NCI-H774 (cell line): ENCODE measurements at places on chromosomes 5 and 9.

- no peak for DNase-seq
Measured at GRCh38 chr9:127162864-127163365, 40.5 kb upstream of the ANGPTL2 start.

GRCh38 chr5:11385901-11386293 is 518.3 kb downstream of the CTNND2 start:
- DNase-seq, result no peak

GRCh38 chr9:112028242-112029221 is 131.9 kb downstream of the UGCG start:
- no peak for DNase-seq

DNA sequence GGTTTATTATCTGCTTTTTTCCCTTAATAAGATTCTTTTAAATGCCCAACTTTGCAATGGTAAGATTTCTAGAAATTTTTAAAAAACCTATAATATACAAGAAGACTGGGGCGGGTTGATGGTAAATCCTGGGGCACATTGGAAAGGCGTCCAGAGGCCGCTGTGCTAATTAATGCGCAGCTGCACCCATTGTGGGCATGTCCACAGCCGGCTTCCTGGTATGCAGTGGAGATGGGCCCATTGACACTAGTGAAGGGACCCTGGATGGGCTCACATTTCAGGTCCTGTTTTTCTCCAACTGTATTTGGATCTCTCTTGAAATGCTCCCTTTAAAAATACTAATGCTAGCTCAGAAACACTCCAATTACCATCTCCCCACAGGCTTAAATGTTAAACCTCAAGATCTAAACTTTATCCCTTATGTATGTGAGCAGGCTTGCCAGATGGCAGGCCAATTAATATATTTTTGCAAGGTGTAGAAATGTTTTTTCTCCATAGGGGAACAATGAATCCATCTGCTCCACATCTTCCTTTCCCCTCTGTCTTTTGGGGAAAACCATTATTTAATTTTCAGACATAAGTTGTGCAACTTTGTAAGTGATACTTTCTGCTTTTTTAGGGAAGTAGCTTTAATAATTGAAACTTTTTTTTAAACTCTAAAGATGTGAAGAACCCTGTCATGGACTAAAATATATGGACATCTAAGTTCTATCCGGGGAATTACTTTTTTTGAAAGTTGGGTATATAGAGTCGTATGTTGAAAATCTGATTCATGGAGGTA is 177.3 kb downstream of the CD180 start:
- no peak for DNase-seq

- DNase-seq, result no peak
Measured at GRCh38 chr5:102651466-102651865, 103.6 kb upstream of the PAM start.

GRCh38 chr5:114419959-114420358 is 58.1 kb downstream of the KCNN2 start:
- no peak for DNase-seq

- no peak for DNase-seq
Measured at GRCh38 chr5:54807421-54807820, 178.0 kb downstream of the ESM1 start.

- DNase-seq, result peak; percentile 49
Measured at GRCh38 chr9:21119093-21119770, 22.4 kb downstream of the IFNW1 start.

DNA sequence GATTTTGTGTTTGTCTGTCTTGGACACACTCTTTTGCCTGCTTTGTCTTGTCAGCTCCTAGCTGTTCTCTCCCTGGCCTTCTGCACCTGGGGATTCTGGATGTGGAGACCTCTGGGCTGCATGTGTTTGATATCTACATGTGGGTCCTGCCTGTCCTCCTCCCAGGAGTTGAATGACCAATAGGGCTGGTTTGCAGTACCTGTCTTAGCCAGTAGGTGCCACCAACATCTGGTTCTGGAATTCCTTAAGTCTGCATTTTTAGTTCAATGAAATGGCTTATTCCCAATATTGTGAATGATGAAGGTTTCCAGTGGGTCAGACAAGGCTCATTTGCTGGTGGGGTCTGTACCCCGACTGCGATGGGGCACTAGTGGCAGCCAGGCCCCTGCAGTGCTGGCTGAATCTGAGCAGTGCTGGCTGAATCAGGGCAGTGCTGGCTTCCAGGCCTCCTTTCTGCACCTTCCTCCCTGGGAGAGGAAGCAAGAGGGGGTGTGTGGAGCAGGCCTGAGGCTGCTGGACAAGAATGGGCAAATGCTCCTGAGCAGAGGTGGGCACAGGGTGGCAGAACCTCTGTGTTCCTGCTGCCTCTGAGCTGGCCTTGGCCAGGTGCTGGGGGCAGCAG is 73.3 kb downstream of the RXRA start:
- no peak for DNase-seq

GRCh38 chr9:133818444-133818843 is 80.3 kb upstream of the SARDH start:
- no peak for DNase-seq

- no peak for DNase-seq
Measured at GRCh38 chr9:4207881-4208615, 91.8 kb downstream of the GLIS3 start.

DNA sequence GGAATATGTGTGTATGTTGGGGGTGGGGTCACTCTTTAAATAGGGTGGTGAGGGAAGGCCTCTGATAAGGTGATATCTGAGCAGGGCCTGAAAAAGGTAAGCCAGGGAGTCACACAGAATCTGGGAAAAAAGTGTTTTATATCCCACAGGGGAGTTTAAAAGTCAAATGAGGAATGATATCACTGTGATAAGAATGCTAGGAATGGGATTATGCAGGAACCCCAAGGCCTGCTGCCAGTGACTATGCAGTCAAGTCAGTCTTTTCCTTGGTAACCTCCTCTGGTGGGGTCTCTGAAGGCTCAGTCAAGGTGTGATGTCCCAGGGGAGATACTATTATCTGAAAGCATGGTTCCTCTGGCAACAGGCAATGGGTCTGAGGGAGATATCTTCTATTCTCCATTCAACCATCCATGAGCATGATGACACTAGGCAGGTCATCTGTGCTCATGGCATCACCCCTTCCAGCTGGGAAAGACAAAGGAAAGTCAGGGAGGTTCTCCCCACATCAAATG is 53.5 kb downstream of the GRIA1 start:
- no peak for DNase-seq

- no peak for DNase-seq
Measured at GRCh38 chr5:161851691-161852299, 3.9 kb downstream of the GABRA1 start.

DNA sequence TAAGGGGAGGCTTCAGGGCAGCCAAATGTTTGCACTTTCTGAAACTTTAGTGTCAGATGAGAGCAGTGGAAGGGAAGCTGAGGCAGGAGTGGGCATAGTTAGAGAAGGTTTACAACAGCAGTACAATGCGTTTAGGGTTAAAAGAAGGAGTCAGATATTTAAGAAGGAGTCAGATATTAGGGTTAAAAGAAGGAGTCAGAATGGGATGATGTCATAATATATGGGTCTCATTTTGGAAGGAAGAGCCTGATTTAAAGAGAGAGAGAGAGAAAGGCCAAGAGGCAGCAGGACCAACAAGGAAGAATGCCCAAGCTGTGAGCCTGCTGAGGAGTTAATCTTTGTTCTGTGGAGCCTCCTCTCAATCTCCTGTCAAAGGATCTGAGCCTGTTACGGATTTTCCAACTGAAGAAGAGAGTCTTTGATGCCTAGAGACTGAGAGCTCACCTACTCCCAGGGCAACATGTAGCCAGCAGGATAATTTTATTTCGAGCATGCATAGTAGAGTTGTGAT is 9.5 kb downstream of the ISL1 start:
- no peak for DNase-seq

DNA sequence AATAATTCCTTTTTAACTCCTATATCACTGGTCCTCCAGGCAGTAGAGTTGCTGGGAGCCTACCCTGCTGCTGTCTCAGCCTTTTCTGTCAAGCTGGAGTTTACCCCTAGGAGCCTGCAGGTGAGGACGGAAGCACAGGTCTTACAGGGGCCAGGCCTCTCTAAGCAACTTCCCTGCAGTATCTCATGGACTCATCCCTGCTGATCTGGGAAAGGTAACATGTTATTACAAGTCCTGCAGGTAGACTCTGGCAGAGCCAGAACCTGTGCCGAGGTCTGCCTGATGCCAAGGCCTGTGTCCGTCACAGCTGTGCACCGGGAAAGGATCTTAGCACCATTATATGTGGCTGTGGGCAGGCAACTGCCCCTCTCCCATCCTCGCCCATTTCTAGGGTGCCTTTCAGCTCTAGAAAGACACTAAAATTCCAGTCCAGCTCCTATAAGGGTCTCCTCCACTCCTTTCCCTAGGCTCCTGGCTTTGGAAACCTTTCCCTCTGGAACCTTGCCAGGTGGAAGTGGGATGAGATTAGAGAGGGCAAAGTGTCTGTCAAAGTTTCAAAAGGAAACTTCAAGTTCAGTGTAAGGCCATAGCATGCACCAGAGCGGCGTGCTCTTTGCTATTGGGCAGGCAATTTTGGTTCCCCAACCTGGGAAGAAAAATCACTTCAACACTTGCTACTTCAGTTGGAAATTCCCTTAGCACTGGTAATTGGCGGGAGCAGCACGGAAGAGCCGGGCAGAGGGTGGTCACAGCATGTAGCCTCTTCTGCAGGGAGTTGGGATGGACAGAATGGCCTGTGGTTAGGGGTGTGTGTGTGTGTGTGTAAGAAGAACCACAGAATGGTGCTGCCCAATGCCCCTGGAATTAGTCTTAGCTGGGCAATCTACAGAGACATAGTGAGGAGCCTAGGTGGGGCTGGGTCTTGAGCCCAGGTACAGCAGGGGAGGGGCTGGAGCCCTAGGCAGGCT is 17.5 kb downstream of the TMEM171 start:
- no peak for DNase-seq

- no peak for DNase-seq
Measured at GRCh38 chr9:87527211-87527916, 29.7 kb downstream of the DAPK1 start.

DNA sequence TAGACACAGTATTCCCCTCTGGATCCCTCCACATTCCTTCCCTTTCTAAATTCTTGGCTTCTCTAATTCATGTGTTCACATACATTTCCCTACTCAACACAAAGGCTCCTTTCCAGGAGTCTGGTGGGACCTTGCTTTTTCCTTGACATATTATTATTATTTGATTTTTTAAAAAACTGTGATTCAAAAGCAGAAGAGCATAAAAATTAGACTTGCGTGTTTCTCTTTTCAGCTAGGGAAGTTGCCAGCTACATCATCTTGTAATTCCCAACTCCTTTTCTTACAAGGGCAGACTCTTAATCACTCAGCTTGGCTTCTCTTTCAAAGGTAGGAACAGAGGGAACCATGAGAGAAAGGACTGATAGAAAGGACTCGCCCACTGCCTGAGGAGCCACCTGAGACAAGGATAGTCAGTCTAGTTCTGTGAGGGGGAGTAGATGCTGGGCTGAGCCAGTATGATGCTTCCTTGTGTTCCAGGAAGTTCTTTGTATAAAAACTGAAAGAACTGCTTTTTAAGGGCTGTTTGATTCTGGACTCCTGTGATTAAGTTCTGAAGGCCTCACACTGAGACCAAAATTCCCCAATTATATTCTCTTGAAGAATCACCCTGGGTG is 51.0 kb upstream of the DPYSL3 start:
- no peak for DNase-seq

GRCh38 chr9:104575456-104575855 is 6.5 kb downstream of the OR13C8 start:
- DNase-seq, result no peak

DNA sequence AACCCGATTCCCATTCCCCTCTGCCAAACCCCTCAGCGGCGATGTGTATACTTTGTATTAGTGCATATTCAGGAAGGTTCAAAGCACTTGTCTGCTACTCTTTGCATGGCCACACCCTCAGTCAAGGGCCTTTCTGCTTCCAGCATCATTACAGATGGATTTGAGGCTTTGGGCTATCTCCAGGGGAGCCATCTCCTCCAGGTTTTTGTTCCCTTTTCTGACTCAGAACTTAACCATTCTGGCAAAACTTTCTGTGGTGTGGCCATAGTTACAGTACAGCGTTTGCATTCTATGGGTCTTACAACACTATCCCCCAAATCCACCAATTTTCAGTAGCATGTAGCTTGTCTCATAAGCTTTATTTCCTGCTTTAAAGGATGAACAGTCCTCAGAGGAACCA is 36.0 kb upstream of the SVEP1 start:
- DNase-seq, result no peak

DNA sequence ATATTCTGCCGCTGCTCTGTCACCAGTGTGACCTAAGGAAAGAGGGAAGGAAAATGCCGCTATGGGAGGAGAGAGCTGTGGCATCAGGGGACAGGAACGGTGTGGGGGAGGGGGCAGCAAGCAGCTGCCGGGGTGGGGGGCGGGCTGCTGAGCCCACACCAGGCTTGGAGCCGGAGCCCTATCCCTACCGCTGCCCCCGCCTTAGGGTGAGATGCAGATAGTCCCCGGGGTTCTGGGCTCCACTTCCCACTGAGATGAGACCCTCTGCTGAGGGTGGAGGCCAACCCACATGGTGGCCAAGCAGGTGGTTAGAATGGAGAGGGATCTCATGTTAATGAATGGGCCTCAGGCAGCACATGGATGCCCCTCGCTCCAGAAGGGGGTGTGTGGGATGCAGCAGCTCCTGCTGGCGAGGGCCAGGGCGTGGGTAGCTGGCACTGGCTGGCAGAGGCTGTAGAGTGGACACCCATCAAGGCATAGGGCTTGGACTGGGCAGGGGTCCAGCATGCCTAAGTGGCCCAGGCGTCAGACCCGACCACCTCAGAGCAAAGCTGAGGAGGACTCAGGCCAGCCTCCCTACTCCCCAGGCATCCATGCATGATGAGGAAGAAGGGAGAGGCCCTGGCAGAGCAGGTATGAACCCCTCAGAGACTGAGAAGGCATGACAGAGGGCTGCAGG is 131.5 kb downstream of the ZNF354C start:
- DNase-seq, result no peak

DNA sequence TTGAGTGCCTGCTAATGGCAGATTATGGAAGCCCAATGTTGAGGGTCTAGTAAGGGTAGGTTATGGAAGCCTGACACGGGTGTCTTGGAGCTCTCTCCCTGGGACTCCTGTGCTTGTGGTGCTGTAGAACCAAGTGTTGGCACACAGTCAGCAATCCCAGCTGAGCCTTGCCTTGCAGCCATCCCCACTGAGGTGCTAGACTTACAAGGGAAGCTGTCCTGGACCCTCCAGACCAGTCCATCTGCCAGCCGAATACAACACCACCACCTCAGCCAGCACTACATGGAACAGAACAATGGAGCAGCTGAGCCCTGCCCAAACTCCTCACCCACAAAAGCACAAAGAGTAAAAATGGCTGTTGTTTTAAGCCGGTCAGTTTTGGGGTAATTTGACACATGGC is 90.5 kb upstream of the DNAH5 start:
- DNase-seq, result no peak

- no peak for DNase-seq
Measured at GRCh38 chr5:84272771-84273516, 111.7 kb downstream of the EDIL3 start.

GRCh38 chr9:15642369-15642962 is 89.6 kb downstream of the CCDC171 start:
- peak; percentile 69 for DNase-seq
